ENCODE measurements at places on chromosomes 13 and 19. TPM values are rescaled to one million over a fixed set of nuclear protein-coding genes. Genes with fewer than 3 reads are reported as not detected.

The VSTM2B gene
- total RNA-seq = not detected

The LMTK3 gene
- 1.6 TPM for total RNA-seq

The KIR3DL1 gene
- total RNA-seq = not detected

The KDELR1 gene
- total RNA-seq = 82.0 TPM

The KLK1 gene
- total RNA-seq = not detected

Measured in right atrium auricular region (tissue), 2 donors.